Caudate nucleus (tissue), 63 donors: ENCODE measurements at places on chromosomes 1 and 21.

- DNase-seq = no peak
Measured at GRCh38 chr21:29267666-29268065, 31.1 kb upstream of the BACH1 start.

DNA sequence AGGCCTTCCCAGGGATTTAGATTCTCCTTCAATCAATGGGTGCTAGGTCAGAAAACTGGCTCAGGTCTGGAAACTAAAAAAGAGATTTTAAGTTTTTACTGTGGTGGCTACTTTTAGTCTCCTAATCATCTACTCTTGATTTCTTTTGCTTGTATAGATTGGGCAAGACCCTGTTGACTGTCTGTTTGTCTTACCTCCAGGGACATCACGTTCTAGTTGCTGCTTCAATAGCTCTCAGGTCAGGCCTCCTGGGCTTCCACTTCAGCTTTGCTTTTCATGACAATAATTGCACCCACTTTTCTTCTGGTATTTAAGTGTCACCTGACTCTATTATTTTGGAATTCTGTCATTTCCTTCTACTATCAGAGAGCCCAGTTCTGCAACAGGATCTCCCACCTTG lies 28.5 kb upstream of the CREG1 start:
- no peak for DNase-seq

DNA sequence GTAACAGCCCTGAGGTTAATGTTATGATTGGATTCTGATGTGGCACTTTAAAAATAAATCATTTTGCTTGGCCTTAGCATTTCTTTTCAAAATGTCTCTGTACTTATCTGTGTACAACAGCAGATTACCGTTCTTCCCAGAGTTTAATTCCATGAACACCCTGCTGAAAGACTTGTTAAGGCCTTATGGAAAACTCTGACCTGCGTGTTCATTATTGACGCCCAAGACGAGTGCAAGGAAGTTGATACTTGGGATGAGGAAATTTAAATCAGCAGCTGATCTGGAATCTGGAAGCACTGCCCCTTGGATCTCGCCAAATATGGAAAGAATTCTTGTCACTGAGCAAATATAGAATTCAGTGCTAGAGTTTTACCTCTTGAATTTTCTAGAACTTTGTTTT lies 6.7 kb downstream of the ERG start:
- DNase-seq = no peak

- DNase-seq = no peak
Measured at GRCh38 chr1:75742047-75742625, 17.6 kb downstream of the ACADM start.

DNA sequence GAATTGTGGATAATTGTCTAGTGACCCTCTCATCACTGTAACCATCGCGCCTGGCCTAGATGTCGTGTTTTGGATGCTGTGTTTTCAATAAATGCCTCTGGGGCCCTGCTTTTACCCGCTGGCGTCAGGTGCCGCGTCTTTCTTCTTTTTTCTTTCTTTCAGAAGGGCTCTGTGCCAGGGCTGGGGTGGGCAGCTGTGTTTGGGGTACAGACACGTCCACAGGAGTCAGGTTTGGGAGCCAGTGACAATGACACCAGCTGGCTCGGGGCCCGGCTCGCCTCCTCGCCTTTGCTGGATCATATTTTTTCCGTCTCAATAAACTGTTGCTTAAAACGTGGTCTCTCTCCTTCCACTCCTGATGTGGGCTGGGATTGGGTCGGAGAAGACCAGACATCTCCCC lies 16.1 kb downstream of the TMEM201 start:
- no peak for DNase-seq

- DNase-seq = no peak
Measured at GRCh38 chr1:184449916-184450315, 63.1 kb downstream of the C1orf21 start.

DNA sequence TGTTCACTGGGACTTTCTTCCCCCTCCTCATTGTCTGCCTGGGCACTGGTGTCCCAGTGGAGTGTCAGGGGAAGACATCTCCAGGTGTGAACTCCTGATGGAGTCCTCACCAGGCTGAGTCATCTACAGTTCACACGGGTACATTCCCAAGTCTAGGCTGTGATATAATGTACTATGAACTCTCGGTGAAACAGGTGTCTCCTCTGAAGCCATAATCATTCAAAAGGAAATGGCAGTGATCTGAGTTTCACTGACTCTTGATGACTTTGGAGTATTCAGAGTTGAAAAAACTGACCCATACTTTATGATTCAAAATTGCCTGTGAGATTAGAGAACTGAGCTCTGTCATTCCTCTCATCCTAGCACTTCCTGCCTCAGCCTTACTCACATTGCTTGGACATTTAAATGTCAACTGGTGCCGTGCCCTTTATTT lies 9.1 kb downstream of the LAMC2 start:
- no peak for DNase-seq

- no peak for DNase-seq
Measured at GRCh38 chr1:63099188-63099587, 223.2 kb upstream of the FOXD3 start.
